Lower lobe of right lung (tissue), 2 donors: ENCODE measurements at places on chromosomes 7 and 10. TPM values are rescaled to one million over a fixed set of nuclear protein-coding genes. Genes with fewer than 3 reads are reported as not detected.

Gene ADAM22
- total RNA-seq: 2.7 TPM

Gene FOXI2
- total RNA-seq: not detected

Gene CYP3A7
- total RNA-seq: 0.21 TPM

Gene CTNNA3
- not detected for total RNA-seq

Gene SLC39A12
- 0.41 TPM for total RNA-seq

Gene EN2
- total RNA-seq: not detected

Gene ANKRD30A
- total RNA-seq: not detected

Gene COBL
- total RNA-seq: 27.9 TPM

Gene BCAP29
- 81.3 TPM for total RNA-seq

GRCh38 chr7:75616421-75617167 lies 122.1 kb downstream of the HIP1 start:
- no peak for DNase-seq

- DNase-seq: no peak
These were observed 60.1 kb downstream of the LANCL2 start for GRCh38 chr7:55425141-55425752.

- DNase-seq: no peak
These were observed 102.9 kb upstream of the FERD3L start for GRCh38 chr7:19248115-19248514.

- no peak for DNase-seq
These were observed 410.4 kb upstream of the NPVF start for GRCh38 chr7:25638590-25639244.

GRCh38 chr10:49225218-49225876 lies 37.2 kb upstream of the TMEM273 start:
- no peak for DNase-seq

GRCh38 chr7:74583630-74584029 lies 73.9 kb upstream of the GTF2I start:
- DNase-seq: no peak

DNA sequence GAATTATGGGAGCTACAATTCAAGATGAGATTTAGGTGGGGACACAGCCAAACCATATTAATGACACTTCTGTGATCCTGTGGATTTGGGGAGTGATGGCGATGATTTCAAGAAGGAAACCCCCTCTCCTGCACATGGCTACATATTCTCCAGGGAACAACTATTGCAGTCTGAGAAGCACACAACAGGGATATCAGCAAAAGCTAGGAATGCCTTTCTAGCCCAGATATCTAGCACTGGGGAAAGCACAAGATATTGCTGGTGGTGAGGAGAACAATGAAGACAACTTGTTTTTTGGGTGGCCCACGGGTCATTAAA lies 24.3 kb downstream of the EPDR1 start:
- DNase-seq: no peak

- DNase-seq: no peak
These were observed 107.3 kb upstream of the STARD3NL start for GRCh38 chr7:38070718-38071117.

GRCh38 chr10:122257041-122257440 lies 14.1 kb upstream of the BTBD16 start:
- no peak for DNase-seq

GRCh38 chr10:92142512-92142911 lies 148.4 kb downstream of the CPEB3 start:
- no peak for DNase-seq

- no peak for DNase-seq
These were observed 115.3 kb upstream of the WDR11 start for GRCh38 chr10:120735773-120736371.

DNA sequence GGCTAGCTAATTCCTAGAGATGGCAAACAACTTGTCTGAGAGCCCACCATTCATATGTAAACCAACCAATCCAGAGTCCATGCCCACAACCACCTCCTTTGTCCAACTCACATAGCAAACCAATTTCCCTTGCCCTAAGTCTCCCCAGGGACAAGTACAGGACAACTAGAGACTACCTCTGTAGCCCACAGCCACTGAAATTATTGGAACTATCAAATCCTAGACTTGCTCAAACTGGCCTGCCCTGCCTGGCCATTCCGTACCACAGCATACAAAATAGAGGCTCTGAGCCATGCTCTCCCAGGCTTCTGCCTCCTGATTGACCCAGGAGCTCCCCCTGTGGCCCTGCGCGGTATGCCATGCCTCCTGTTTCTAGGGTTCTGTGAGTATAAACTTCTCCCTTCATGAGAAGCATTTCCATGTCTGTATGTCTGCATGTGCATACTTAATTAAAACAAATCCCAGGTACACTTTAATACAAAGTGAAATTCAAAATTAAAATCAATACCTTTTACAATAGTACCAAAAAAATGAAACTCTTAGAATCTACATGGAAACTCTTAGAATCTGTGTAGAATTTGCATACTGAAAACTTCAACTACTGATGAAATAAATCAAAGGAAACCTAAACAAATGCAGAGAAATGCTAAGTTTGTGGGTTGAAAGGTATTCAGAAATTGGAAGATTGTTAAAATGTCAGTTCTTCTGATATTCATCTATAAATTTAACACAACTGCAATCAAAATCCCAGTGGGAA lies 4.0 kb upstream of the HECW1 start:
- peak; percentile 71 for DNase-seq

DNA sequence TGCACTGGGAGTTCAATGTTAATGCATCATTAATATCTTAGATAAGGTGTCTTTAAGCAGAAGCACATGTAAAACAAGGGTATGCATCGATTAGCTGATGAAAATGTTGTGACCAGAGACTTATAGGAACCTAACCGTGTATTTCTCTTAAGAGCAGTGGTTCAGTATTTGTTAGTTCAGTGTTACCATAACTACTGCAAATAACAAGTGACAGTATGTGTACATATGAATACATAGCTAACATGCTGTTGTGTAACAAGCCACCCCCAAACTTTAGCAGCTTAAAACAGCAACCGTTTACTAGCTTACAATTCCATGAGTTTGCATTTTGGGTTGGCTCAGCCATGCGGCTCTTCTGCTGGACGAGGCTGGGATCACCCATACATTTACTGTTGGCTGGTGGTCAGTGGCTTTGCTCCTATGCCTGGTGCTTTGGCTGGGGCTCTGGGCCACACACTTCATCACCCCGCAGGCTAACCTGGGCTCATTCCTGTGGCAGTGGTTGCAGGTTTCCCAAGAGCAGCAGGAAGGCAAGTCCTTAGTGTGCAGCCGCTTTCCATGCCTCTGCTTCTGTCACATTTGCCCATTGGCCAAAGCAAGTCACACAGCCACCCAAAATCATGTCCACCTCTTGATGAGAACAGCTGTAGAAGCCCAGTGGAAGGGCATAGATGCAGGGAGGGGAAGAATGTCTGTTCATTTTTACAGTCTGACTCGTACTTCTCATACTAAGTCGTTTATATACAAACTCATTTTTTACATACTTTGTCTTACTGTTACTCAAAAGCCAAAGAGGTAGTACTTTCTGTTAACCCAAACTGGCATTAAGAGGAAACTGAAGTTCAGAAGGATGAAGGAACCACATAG lies 103.3 kb upstream of the GATA3 start:
- no peak for DNase-seq

- no peak for DNase-seq
These were observed 319.2 kb downstream of the EXOC4 start for GRCh38 chr7:133572087-133572486.
